ENCODE measurements at places on chromosomes 5 and 9.

DNA sequence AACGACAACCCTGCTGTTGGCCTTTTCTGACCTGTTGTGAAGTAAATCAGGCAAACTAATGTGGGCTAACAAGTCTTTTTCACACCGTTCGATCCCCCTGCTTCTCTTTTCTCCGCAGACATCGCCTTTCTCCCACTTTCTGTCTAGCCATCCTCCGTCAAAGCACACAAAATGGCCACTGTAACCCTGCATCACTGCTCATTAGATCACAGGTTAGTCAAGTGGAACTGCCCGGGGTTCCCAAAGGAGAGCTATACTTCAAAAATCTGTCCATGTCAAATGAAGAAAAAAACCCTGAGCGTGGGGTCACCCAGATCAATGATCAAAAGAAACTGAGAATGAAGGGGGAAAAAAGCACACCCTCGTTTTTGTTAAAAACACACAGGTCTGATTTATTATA lies 212.1 kb downstream of the ARL15 start:
- DNase-seq, result no peak

- no peak for DNase-seq
These were observed 43.9 kb upstream of the EGFL7 start for GRCh38 chr9:136618580-136619547.

GRCh38 chr5:172806897-172807672 lies 27.0 kb upstream of the ERGIC1 start:
- DNase-seq, result peak; percentile 91

GRCh38 chr5:1910081-1910760 lies 27.5 kb upstream of the IRX4 start:
- no peak for DNase-seq

DNA sequence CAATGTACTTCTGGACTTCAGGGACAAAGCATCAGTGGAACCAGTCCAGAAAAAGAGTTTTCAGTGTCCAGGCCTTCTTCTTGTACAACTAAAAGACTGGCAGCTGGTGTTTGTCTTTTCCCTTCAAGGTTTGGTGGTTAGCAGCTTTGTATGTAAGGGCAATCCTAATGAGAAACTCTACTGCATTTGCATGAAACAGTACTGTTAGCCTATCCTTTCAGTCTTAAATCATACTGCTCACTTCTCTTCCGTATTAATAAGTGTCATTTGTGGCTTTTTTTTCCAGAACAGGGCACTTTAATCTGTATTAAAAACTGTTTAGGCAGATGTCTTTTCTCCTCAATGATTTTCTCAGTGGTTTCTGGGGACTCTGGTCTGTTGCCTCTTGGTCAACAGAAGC lies 48.9 kb downstream of the FAM174A start:
- DNase-seq, result no peak

DNA sequence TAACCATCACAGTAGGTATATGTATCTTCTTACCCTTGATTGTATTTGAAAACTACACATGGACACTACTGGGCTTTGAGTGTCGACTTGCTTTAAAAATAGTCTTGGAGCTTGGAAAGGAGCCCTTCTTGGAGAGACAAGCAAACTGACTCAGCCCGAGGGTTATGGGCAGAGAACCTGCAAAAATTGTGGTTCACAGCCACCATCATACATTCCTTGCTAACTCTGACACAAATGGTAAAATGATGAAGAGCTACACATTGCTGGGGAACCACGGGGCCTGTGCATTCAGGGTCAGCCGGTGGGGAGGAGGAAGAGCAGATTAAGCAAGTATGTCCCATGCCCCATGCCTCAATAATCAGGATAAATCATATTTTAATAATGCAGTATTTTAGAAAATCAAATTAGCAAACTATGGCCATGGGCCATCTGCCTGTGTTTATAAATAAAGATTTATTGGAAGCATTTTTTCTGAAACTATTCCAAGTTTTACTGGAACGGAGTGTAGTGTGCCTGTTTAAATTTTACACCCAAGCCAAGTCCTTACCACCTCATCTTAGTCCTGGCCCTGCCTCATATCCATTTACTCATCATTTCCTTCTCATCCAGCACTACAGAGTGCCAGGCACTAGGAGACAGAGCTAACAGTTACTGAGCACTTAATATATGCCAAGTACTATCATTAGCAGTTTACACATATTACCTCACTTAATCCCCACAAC lies 195.7 kb downstream of the PALM2AKAP2 start:
- DNase-seq, result no peak

DNA sequence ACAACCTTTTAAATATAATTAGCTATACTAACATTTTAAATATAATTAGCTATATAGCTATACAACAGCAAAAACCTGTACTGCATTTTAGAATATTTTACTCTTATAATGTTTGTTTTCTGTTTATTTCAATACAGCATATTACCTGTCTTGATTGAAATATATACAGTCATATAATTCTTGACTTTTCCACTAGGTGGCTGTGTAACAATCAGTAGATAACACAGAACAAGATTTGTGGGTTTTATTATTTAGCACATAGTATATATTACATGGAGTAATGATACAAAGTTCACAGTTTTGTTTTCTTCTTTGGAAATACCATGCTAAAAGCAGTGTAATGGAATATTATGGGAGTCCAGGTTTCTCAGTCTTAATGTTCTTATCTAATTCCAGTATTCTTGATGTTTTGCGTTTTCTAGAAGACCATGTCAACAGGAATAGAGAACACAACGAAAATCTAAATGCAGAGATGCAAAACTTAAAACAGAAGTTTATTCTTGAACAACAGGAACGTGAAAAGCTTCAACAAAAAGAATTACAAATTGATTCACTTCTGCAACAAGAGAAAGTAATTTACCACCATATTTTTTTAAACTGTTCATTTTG lies 13.3 kb downstream of the HMMR start:
- no peak for DNase-seq

DNA sequence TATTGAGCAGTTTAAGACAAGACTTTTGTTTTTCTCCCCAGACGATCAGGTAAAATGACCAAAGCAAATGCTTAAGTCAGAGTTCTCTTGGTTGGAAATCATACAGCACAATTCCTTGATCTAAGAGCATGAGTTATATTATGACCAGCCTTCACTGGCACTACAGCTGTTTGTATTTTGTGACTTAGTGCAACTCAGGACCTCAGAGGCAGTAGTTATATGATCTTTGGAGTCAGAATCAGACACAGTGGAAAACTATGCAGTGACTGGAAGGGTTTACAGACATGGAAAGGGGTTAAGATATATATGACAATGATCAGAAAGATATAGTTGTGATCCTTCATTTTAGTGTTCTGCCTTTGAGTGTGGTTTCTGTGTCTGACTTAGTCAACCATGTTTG lies 24.3 kb downstream of the RAD23B start:
- DNase-seq, result no peak

DNA sequence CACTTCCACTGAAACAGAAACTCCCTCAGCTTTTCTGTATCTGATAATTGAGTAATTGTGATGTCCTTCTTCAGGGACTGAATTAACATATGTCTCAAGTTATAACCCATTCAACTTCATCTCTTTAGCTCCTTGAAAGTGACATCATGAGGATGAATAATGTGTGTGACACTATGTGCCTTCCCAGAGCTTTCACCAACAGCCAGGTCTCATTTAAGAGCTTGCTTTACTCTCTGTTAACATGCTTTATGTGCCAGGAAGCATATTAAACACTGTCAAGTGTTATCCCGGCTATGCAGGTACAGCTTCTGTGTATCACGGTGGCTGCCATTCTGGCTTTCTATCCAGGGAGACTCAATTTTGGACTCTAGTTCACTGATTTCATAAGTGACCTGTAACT lies 799.9 kb downstream of the CDH12 start:
- no peak for DNase-seq

DNA sequence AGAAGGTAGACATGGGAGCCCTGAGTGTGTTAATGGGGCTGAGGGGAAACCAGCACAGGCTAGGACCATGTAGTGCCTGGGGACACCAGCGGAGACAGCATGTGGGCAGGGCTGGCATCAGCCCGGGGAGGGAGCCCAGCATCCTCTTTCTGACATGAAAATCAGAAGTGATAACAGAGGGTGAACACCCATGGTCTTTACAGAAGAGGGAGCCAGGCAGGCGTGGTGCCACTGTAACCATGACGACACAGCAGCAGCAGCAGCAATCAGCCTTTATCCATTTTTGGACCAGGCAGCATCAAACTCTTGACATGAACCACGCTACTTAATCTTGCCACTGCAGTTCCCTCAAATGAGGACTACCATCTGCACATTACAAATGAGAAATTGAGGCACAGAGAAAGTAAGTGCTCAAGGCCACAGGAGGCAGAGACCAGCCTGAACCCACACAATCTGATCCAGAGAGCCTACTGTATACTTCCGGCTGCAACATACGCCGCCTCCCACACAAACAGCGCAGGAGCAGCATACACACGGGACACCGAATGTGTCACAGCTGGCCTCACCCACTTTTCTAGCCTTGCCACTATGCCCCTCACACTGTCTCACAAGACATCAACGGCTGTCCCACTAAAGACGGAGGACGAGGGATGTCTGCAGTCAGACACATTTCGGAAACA lies 23.8 kb downstream of the CAMSAP1 start:
- DNase-seq, result no peak

DNA sequence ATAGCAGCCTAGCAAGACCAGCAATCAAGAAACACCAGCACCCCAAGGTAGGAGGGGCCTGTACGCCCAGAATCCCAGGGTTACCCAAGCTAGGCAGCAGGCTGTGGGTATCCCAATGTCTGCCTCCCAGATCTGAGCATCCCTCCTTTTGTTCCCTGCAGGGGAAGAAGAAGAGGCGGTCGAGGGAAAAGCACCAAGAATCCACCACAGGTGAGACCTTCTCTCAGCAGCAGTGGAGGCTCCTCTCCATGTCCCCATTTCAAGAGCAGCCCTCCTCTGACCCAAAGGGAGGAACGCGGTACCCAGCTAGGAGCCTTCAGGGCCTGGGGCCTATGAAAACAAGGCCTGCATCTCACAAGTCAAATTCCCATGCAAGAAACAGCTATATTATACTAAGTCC lies 28.9 kb downstream of the TCF7 start:
- no peak for DNase-seq

- DNase-seq, result no peak
These were observed 831.5 kb downstream of the MAT2B start for GRCh38 chr5:164336906-164337305.

- DNase-seq, result no peak
These were observed 890.4 kb downstream of the EFNA5 start for GRCh38 chr5:106780355-106780754.

DNA sequence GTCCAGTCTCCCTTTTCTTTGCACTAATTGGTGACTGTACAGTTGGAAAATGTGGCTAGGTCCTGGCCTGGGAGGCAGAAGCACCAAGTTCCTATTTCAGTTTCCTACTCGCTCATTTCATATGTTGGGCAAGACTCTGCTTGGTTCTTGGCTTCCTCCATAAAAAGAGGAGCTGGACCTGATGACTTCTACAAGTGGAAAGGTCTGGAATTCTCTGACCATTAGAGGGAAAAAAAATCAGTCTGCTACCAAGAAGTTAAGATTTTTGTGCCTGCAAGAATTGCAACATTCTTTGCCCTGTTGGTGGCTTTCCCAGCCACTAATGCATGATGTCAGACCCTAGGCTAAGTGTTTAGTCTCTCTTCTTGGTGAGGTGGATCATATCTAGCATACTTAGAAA lies 91.5 kb downstream of the WDR41 start:
- no peak for DNase-seq

- peak; percentile 32 for DNase-seq
These were observed 639 bp downstream of the AMACR start for GRCh38 chr5:34007201-34007620.

- no peak for DNase-seq
These were observed 323.7 kb downstream of the ADAMTS6 start for GRCh38 chr5:65157906-65158603.

Measured in activated T-cell treated with anti-CD3 and anti-CD28 coated beads, Interleukin-2, amount 50 U/mL, for 24 hours (primary cell).